ENCODE measurements at places on chromosomes 12 and 14. TPM values are rescaled to one million over a fixed set of nuclear protein-coding genes. Genes with fewer than 3 reads are reported as not detected.

DNA sequence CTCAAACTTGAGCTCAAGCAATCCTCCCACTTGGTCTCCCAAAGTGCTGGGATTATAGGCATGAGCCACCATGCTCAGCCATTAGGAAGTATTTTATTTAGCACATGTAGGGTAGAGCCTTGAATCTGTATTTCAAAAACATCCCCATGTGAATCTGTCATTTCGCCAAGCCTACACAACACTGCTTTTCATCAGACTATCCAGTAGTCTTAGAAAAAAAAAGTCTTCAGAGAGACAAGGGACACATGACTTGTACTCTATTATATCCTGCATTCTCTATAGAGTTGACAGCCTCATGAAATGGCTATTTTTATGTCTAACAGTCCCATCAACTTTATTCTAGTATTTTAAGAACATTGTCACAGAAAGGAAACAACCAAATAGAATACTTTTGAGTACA lies 35.4 kb downstream of the TM7SF3 start:
- H3K4me3 ChIP-seq = no peak overlapping the region
- no peak for DNase-seq
- H3K4me1 ChIP-seq = no peaks in the 10 kb centered on the region
- H3K27ac ChIP-seq = no peak overlapping the region
- H3K27me3 ChIP-seq = no peaks in the 10 kb centered on the region
- peaks cover 82% of the 10 kb centered on the region for H3K36me3 ChIP-seq

- no peak for DNase-seq
- H3K4me1 ChIP-seq = peaks cover 6% of the 10 kb centered on the region
- no peaks in the 10 kb centered on the region for H3K36me3 ChIP-seq
Observed at GRCh38 chr14:33493266-33493665, 457.6 kb downstream of the EGLN3 start.

- H3K27ac ChIP-seq = peak overlapping the region; percentile 93
- H3K27me3 ChIP-seq = no peaks in the 10 kb centered on the region
- H3K4me3 ChIP-seq = no peak overlapping the region
- H3K4me1 ChIP-seq = peaks cover 26% of the 10 kb centered on the region
- DNase-seq = no peak
- H3K36me3 ChIP-seq = peaks cover 23% of the 10 kb centered on the region
Observed at GRCh38 chr14:23143911-23144310, 24.9 kb upstream of the CEBPE start.

GRCh38 chr12:66351301-66351700 lies 49.0 kb downstream of the HELB start:
- no peak overlapping the region for H3K27ac ChIP-seq
- H3K4me3 ChIP-seq = no peak overlapping the region
- no peak for DNase-seq
- peaks cover 39% of the 10 kb centered on the region for H3K36me3 ChIP-seq
- H3K4me1 ChIP-seq = no peaks in the 10 kb centered on the region

GRCh38 chr12:51593021-51593420 lies 2.0 kb downstream of the SCN8A start:
- no peak for DNase-seq
- no peak overlapping the region for H3K27ac ChIP-seq
- H3K4me3 ChIP-seq = no peak overlapping the region
- H3K36me3 ChIP-seq = no peaks in the 10 kb centered on the region
- peaks cover 11% of the 10 kb centered on the region for H3K4me1 ChIP-seq

Gene MDP1
- not detected for total RNA-seq

Gene CCDC85C
- 13.8 TPM for total RNA-seq

Gene DBX2
- total RNA-seq = not detected

Gene LALBA
- total RNA-seq = not detected

Gene FBLN5
- 48.8 TPM for total RNA-seq

Gene PLEK2
- 17.8 TPM for total RNA-seq
